Heart left ventricle (tissue), 16 donors: ENCODE measurements at places on chromosomes 2 and 18. TPM values are rescaled to one million over a fixed set of nuclear protein-coding genes. Genes with fewer than 3 reads are reported as not detected.
A peak's percentile ranks its signal among the peaks of the same experiment; 100 is the strongest.

Gene LHCGR
- 1.4 TPM for total RNA-seq

Gene CCDC85A
- total RNA-seq: 3.3 TPM

Gene AKAIN1
- total RNA-seq: not detected

Gene COL3A1
- 34.5 TPM for total RNA-seq

Gene SLC5A7
- total RNA-seq: 0.12 TPM

Gene AGBL5
- total RNA-seq: 11.3 TPM

Gene DDX18
- 22.9 TPM for total RNA-seq

Gene LANCL1
- 53.5 TPM for total RNA-seq

GRCh38 chr2:196606516-196606915 is 33.0 kb upstream of the CCDC150 start:
- H3K27ac ChIP-seq: no peak overlapping the region
- DNase-seq: no peak
- no peak overlapping the region for H3K4me3 ChIP-seq
- H3K4me1 ChIP-seq: peaks cover 6% of the 10 kb centered on the region
- H3K36me3 ChIP-seq: no peaks in the 10 kb centered on the region

DNA sequence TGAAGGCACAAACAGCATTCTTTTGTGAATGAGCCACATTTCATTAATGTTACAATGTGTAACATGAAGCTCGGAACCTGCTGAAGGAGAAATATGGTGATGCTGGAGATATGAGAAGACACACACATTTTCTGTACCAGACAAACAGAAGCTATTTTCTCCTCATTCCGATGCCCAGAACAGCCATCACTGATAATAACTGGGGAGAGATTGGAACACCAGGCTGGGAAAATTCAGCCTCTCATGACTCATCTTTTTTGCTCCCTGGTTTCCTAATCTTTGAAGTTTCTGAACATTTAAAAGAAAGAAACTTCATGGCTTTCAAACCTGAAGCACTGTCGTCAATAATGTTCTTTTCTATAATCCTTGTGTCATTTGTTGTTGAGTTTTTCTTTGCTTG is 110.9 kb downstream of the LYPD6 start:
- DNase-seq: no peak
- H3K27me3 ChIP-seq: no peaks in the 10 kb centered on the region
- no peaks in the 10 kb centered on the region for H3K4me1 ChIP-seq
- no peaks in the 10 kb centered on the region for H3K36me3 ChIP-seq
- H3K27ac ChIP-seq: no peak overlapping the region

DNA sequence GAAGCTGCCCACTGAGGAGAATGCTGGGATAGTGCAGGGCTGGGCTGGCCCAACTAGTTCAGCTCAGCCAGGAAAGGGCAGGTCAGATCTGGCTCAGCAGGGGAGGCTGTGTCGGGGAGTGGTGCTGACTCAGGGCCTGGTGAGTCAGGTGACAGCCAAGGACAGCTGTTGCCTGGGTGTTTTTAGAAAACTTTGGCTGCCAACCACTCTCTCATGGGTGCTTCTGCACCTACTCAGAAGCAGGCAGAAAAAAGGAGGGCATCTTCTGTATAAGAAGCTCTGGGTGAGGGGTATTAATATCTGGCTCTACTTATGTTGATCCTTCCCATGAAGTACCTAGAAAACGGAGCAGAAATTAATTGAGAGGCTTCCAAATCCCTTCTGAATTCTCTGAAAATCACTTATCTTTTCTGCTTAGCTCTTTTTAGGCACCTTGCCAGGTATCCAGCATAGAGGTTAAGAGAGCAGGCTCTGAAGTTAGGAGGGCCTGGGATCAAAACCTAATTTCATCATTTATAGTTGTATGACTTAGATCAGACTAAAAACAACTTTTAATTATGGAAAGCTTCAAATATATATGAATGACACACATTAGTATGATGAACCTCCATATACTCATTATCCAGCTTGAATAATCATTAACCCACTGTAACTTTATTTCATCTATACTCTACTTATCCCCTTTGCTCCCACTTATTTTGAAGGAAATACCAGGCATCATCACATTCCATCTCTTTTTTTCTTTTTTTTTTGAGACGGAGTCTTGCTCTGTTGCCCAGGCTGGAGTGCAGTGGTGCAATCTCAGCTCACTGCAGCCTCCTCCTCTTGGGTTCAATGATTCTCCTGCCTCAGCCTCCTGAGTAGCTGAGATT is 15.5 kb upstream of the RAB10 start:
- DNase-seq: peak; percentile 74
- H3K4me3 ChIP-seq: no peak overlapping the region
- no peaks in the 10 kb centered on the region for H3K36me3 ChIP-seq
- no peaks in the 10 kb centered on the region for H3K27me3 ChIP-seq
- peaks cover 8% of the 10 kb centered on the region for H3K4me1 ChIP-seq
- peak overlapping the region; percentile 13 for H3K27ac ChIP-seq

- no peak overlapping the region for H3K4me3 ChIP-seq
- H3K27me3 ChIP-seq: no peaks in the 10 kb centered on the region
- peaks cover 3% of the 10 kb centered on the region for H3K4me1 ChIP-seq
- H3K36me3 ChIP-seq: peaks cover 38% of the 10 kb centered on the region
- no peak overlapping the region for H3K27ac ChIP-seq
Measured at GRCh38 chr2:159209341-159210306, 76.9 kb downstream of the WDSUB1 start.

DNA sequence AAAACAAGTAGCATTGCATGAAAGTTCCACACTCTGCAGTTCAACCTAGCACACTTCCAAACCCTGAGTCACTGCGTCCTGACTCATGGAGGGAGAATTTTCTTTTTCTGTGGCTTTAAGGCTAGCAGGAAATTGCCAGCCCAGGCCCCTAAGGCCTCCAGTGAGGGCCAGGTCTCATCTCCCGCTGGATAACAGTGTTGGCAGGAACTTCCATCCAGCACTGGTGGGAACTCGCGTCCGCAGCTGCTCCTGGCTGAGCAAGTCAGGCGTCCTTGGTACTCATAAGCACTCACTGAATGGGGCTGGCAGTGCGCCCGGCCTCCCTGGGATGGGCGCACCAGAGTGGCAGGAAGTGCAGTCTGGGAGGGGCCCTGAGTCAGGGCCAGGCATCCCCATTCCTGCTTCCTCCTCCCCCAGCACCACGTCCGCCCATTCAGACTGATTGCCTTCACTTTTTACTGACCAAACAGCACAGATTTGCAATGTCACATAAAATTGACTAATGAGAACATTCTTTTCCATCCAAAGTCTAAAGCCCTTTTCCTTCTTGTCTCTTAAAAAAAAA is 14.3 kb downstream of the MALL start:
- peak; percentile 98 for DNase-seq
- H3K27ac ChIP-seq: peak overlapping the region; percentile 89
- H3K4me3 ChIP-seq: no peak overlapping the region

GRCh38 chr2:240322991-240323390 is 112.5 kb upstream of the GPC1 start:
- H3K36me3 ChIP-seq: no peaks in the 10 kb centered on the region
- no peaks in the 10 kb centered on the region for H3K27me3 ChIP-seq
- H3K27ac ChIP-seq: no peak overlapping the region
- no peak for DNase-seq

DNA sequence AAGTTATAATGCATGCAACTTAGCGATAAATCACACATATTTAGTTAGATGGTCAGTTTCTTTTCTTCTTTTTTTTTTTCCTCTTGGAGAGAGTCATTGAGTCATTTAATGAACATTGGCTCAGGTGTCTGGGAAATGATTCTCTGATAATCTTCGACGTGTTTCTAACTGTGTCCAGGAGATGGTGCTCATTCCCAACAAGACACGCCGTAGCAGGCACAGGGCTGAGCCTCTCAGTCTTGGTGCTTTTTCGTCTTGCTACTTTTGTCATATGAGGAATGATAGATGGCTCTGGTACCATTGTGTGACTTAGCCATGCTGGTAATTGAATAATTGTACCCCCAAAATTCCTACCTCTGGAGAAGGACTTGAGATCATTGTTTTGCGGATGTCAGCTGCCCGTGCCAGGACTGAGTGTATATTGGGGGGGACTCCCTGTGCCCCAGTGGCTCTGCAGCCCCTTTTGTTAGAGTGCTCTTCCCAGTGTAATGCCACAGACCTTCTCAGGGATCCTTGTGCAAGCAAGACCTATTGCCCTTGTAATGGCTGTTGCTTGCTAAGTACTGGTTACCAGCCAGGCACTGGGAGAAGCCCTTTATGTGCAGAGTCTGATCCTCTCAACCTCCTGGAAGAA is 107.6 kb upstream of the CYRIA start:
- no peaks in the 10 kb centered on the region for H3K36me3 ChIP-seq
- peak; percentile 12 for DNase-seq

- H3K4me1 ChIP-seq: peaks cover 42% of the 10 kb centered on the region
- H3K27ac ChIP-seq: peak overlapping the region; percentile 93
- no peaks in the 10 kb centered on the region for H3K27me3 ChIP-seq
- H3K4me3 ChIP-seq: peak overlapping the region; percentile 50
Measured at GRCh38 chr2:63589148-63589958, 590 bp downstream of the MDH1 start.

GRCh38 chr2:116223912-116224311 is 1590.6 kb upstream of the DDX18 start:
- no peaks in the 10 kb centered on the region for H3K36me3 ChIP-seq
- H3K4me3 ChIP-seq: no peak overlapping the region
- H3K27ac ChIP-seq: no peak overlapping the region
- no peak for DNase-seq

DNA sequence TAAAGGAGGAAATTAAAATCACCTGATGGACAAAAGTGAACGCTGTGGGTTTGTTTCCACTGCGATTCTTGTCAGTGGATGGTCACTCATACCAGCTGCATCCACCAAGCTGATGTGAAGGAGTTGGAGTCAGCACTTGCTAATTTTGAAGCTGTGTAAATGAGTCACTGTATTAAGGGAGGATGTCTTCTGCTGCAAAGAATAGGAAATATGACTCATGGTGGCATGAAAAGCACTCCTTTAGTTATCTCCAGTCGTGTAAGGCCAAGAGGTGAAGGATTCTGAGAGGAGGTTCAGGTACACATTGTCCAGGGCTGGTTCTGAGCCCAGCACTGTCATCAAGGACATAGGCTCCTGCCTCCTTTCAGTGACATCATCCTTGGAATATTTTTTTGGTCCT is 71.7 kb upstream of the SKOR2 start:
- no peaks in the 10 kb centered on the region for H3K4me1 ChIP-seq
- no peak overlapping the region for H3K4me3 ChIP-seq
- no peaks in the 10 kb centered on the region for H3K36me3 ChIP-seq
- H3K27me3 ChIP-seq: peaks cover 5% of the 10 kb centered on the region

DNA sequence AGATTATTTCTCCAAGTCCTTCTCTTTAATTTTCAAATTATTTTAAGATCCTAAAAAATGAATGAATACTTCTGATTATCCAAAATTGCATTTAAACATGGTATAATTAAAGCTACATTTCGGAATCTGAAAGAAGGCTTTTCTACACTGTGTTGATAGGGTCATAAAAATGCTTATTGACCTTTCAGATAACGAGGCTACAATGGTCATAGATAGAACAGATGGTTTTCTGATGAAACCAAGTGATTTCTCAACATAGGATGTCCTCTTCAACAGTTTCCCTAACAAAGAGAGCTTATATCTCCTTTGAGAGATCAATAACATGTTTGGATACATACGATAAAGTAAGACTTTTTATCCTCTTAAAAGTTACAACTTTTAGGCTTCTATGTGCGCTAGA is 201.1 kb downstream of the PTH2R start:
- no peaks in the 10 kb centered on the region for H3K4me1 ChIP-seq
- DNase-seq: no peak
- no peaks in the 10 kb centered on the region for H3K36me3 ChIP-seq
- no peak overlapping the region for H3K4me3 ChIP-seq
- H3K27ac ChIP-seq: no peak overlapping the region

DNA sequence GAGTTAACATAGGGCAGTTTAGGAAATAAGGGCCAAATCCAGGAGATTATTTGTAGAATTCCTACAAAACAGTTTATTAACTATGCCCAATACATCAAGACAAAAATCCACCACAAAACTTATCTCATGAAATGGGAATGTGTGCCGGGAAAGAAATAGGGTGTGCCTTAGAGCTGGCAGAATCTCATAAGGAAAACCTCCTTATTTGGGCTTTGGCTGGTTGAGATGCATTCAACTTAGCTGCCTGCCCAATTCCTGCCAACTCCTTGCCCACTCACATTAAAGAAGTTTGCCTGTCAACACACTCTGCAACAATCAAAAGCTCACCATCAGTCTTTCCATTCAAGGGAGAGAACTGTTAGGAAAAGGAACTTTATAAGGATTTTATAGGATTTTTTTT is 500.6 kb downstream of the SATB2 start:
- no peak overlapping the region for H3K4me3 ChIP-seq
- H3K36me3 ChIP-seq: no peaks in the 10 kb centered on the region
- no peak overlapping the region for H3K27ac ChIP-seq
- DNase-seq: no peak

DNA sequence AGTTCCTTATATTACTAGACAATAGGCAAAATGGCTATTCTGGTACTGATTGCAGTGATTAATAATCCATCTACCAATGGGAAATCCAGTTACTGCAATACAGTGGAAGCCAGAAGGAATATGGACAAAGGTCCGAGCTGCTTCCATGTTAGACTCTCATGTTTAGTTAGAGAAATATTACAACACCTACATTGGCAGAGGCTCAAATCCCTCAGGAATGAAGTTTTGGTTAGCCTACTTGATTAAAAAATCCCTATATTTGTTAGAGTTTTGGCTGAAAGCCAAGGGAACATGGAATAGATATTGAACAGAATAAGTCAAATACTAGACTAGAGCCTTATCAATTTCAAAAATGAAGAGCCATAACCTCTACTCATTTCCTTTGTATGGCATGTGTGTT is 48.5 kb downstream of the ARL6IP6 start:
- no peaks in the 10 kb centered on the region for H3K27me3 ChIP-seq
- DNase-seq: no peak
- H3K4me3 ChIP-seq: no peak overlapping the region
- no peaks in the 10 kb centered on the region for H3K4me1 ChIP-seq

DNA sequence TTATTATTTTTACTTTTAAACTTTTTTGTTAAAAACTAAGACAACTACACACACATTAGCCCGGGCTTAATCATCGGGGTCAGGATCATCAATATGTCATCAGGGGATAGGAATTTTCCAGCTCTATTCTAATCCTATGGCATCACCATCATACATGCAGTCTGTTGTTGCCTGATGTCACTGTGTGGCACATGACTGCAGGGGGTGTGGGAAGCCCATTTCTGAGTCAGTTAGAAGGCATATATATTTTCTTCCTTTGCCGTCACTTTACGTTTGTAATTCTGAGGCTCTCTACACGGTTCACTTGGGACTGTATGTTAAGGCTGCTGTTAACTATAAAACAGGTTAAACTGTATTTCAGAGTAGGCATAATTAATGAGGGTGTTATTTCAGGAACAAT is 144.4 kb upstream of the ITGA6 start:
- H3K36me3 ChIP-seq: no peaks in the 10 kb centered on the region
- H3K4me1 ChIP-seq: peaks cover 7% of the 10 kb centered on the region
- H3K27ac ChIP-seq: no peak overlapping the region
- DNase-seq: no peak

DNA sequence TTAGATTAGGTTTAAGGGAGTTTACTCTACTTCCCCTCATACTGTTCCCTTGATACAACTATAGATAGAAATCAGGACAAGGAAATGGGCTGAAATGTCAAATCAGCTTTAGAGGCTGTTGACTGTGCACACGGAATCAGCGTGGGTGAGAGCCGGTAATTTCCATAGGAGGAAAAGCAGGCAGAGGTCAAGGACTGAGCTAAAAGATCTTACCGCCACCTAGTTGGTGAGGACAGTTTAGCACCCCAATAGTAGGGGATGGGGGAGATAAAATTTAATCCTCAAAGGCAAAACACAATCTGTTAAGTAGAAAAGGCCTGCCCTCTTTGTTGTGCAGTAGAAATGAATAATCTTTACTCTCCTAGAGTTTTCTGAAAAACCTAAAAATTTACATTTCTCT is 1154.5 kb upstream of the CHAC2 start:
- no peaks in the 10 kb centered on the region for H3K4me1 ChIP-seq
- H3K36me3 ChIP-seq: no peaks in the 10 kb centered on the region
- no peak overlapping the region for H3K27ac ChIP-seq
- H3K4me3 ChIP-seq: no peak overlapping the region
